ENCODE measurements at places on chromosomes 12 and 14.

DNA sequence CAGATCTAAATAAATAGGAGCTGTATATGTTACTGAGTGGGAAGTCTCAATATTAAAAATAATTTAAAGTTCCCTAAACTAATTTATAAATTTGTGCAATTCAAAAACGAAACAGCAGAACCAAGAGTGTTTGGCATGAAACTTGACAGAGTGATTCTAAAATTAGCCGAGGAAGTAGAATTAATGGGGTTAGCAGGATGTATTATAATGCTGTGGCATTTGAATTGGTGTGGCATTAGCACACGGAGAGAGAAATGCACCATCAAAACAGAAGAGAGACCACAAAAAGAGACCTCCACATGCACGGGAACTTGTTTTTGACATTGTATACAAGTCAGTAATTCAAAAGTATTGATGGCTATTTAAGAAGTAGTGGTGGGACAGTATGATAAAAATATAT is 366.0 kb upstream of the RGS6 start:
- no peak for DNase-seq

GRCh38 chr12:95974358-95974757 is 21.8 kb downstream of the HAL start:
- DNase-seq = no peak

- peak; percentile 24 for DNase-seq
These were observed 222.6 kb downstream of the MON2 start for GRCh38 chr12:62689042-62689839.

DNA sequence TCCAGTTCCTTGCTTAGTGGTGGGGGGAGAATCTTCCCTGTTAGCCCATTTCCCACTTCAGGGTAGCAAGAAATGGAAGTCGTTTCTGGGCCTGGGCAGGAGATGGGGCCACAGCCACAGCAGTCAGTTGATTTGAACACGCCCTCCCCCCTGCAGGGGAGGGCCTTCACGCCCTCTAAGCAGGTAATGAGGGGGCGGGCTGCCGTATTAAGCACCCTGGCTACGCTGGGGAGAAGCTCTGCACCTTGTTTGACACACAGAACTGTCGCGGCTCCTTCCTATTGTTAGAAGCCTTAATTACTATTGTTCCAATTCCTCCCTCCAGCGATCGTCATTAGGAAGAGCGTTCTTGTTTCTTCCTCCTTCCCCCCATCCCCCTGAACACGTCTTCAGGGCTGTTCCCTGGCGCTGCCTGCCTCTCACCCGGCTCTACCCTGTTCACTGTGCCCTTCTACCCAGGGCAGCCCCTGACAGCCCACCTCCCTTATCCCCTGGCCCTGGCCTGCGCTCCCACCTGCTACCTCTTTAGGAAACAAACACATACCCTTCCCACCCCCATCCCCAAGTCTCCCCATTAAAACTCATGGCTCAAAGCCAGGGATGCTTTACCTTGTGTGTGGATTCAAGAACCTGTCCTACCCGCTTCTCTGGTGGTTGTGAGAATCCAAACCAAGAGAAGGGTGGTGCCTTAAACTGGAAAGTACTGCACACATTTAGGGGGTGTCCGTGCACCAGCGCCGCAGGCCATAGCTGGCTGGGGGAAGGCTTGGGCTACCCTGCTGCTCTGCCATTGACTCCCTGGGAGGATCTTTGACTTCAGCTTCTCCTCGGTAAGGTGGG is 137.6 kb downstream of the TSPAN9 start:
- DNase-seq = no peak

DNA sequence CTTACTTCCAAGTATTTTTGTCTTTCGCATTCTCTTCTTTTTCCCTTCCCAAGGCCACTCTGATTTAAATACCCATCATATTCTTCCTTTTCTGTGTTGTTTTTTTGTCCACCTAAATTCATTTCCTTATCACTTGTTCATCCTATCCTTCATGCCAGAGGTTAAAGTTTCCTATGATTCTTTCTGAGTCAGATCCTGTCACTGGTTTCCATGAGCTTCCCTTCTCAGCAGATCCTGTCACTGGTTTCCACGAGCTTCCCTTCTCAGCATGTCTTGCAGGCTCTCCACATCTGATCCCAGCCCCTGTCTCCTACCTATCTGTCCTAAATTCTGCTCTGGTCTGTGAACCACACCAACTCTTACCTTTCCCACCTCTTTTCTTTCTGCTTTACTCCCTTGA is 311.8 kb upstream of the RGS6 start:
- DNase-seq = no peak

DNA sequence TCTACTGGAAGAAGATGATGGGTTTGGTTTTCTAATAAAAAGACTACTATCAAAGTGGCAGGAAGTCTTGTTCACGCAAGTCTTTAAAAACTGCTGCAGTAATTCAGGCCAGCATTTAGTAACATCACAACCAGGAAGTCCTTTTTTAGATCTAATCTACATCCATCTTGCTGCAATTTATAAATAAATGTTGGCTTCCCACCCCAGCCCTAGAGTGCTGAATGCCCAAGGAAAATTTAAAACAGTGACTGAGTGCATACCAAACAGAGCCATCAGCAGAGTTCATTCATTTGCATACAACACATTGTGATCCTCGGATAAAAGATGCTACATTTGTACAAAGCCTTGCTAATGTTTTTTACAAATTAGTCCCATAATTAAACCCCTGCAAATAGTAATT is 72.1 kb downstream of the PHLDA1 start:
- no peak for DNase-seq

GRCh38 chr14:95300002-95300696 is 19.6 kb downstream of the CLMN start:
- DNase-seq = peak; percentile 11

GRCh38 chr12:18165422-18165871 is 75.5 kb upstream of the RERGL start:
- DNase-seq = peak; percentile 91

DNA sequence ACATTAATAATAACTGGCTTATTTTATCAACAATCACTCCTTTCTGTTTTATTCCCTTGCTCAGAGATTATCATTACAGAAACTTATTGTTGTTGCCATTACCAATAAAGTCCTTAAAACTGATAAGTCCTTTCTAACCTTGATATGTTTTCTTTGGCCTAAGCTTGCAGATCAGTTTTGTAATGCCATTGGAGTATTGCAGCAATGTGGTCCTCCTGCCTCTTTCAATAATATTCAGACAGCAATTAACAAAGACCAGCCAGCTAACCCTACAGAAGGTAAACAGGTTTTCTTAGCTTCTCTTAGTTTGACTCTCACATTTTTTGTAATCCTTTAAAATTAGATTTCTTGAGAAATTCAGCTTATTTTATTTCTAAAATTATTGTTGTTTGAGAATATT is 3.9 kb downstream of the MED21 start:
- DNase-seq = no peak

GRCh38 chr14:23829736-23830471 is 123.7 kb upstream of the DHRS4 start:
- DNase-seq = no peak
